NCI-H2081 (cell line): ENCODE measurements at places on chromosomes 2 and 18.

DNA sequence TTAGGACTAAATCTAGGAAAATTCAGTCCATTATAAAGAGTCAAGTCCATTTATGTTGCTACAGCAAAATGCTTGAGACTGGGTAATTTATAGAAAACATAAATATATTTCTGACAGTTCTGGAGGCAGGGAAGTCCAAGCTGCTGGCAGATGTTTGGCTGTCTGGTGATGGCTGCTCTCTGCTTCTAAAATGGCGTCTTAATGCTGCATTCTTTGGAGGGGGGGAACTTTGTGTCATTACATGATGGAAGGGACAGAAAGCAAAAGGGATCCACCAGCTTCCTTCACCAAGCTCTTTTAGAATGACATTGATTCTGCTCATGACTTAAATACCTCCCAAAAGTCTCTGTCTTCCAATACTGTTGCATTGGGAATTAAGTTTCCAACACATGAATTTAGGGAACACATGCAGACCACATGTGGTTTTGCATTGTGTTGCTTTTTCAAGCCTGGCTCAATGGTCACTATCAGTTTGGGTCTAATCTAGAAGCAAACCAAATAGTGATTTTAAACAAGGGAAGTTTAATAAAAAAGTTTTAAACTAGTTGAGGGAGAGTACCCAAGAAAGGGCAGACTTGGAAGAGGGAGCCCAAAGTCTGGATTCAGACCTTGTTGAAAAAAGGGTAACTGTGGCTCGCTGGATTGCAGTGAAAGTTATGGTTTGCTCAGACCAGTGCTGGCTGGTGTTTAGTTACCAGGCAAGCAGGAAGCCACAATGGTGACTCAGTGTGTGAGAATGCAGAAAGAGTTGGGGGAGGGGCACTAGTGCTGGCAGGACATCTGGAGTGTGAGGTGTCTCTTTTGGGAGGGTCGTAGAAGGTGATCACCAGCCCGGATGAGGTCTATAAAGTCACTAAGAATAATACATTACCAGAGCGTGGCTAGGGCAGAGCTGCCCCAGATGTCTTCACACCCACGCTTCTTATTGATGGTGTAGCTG, 30.8 kb downstream of the C18orf54 start:
- no peak for DNase-seq

GRCh38 chr2:105812180-105813044, 67.7 kb downstream of the NCK2 start:
- DNase-seq: no peak

DNA sequence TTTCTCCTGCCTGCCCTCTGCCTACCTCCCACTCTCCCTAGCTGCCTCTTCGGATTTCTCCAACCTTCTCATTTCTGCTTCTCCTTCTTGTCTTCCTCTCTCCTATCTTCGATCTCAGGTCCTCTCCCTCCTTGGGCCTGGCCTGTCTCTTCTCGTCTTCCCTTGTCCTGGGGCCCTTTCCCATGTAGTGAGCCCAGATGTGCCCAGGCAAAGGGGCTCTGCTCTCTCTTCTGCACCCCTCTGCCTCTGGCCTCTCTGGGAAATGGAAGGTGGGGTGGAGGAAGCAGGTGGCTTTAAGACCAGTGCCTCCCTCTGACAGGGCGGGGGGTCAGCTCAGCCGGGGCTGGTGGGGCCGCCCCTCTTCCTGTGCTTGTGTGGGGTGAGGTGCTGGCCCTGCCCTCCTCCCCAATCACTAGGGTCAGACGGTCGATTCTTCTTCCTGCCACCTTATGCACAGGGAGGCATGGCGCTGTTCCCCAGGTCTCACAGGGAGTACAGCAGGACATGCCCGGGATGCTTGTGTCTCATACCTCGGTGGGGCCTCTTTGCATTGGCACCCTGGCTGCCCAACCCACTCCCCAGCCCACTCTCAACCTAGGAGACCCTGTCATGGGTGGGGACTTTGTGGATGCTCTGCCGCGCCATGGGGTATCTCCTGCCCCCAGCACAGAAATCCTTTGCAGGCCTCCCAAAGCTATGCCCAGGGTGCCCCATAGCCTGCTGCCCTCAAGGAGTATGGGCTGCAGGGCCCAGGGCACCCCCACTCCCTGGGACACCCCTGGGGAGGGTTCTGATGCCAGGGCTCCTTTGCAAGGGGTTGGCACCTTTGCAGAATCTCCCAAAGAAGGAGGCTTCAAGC, 213.8 kb upstream of the HAAO start:
- no peak for DNase-seq

GRCh38 chr2:20430461-20431300, 16.2 kb upstream of the RHOB start:
- no peak for DNase-seq

- DNase-seq: no peak
Observed at GRCh38 chr2:233919938-233920337, 2.8 kb downstream of the TRPM8 start.

- DNase-seq: peak; percentile 26
Observed at GRCh38 chr2:16553226-16553625, 112.4 kb downstream of the CYRIA start.

GRCh38 chr2:161245261-161245553, 63.0 kb upstream of the PSMD14 start:
- DNase-seq: no peak

DNA sequence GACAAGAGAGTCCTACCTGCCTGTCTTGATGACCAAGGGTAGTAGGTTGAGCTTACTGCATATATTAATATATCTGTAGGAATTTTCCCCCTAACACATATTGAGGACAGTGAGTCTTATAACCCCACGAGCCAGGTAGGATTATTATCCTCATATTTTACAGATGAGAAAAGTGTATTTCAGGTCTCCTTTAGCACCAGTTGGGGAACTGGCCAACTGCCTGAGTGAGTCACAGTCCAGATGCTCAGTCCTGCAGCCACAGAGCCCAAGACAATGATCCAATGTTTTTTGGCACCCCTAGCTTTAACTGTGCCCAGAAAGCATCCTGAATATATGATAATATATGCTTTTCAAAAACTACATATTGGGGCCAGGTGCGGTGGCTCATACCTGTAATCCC, 30.8 kb upstream of the GLS start:
- DNase-seq: no peak

DNA sequence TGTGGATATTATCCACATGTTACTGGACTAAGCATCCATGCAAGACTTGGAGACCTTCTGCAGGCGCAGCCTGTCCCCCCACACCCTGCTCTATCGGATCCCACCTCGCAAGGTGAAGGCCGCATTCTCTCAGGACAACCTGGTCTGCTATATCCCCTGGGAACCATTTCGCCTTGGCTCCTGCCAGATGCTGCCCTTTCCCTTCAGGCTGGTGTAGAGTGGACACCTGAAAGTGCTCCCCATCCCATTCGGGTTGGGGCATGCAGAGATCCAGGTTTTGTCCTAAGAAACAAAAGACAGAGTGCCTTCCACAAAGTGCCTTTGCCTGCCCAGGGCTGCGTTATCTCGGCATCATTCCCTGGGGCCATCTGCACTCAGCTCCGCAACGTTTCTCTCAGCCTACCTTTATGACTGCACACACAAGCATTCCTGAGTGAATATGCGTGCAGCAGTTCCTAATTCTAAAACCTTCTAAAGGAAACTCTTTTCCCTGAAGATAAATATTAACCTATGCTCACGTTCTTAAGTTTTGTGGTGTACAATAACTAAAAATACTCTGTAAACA, 20.5 kb downstream of the FHL2 start:
- no peak for DNase-seq

DNA sequence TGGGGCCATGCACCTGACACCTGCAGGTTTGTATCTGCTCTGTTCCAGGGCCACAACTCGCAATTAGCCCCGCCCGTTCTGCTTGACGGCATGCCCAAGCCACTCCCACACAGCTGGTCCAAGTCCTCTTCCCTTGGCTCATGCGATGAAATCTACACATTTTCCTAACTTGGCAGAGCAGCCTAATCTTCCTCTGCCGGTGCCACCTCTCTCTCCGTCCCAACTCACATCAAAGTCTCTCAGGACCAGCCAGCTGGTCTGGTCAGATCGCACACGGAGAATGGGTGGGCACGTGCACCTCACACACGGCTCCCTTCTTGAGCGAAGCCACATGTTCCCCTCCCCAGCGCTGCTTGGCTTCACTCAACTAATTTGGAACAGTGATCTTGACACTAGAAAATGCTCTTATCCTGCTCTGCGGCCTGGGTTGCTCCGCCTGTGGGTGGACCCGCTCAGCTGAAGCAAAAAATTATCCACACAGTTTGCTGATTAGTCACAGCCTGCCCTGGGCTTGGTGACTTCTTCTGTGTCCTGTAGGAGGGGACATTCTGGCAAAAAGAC, 176.7 kb downstream of the NRP2 start:
- no peak for DNase-seq

DNA sequence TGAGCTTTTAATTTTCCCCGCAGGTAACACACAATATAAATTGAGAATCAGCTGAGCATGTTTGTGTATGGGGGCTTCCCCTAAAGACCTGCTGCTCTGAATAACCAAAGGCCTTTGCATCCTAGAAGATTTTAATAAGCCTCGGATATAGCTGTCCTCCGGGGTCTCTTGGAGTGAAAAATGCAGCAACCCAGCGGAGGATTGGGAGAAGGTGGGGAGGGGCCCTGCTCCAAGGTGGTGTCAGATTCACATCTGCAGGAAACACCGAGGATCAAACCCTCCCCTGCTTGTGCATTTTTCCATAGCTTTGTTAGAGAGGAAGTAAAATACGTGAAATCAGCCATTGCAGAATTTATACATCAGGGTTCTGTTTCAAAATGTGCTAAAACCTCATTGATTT, 63.0 kb upstream of the OTOF start:
- DNase-seq: no peak

DNA sequence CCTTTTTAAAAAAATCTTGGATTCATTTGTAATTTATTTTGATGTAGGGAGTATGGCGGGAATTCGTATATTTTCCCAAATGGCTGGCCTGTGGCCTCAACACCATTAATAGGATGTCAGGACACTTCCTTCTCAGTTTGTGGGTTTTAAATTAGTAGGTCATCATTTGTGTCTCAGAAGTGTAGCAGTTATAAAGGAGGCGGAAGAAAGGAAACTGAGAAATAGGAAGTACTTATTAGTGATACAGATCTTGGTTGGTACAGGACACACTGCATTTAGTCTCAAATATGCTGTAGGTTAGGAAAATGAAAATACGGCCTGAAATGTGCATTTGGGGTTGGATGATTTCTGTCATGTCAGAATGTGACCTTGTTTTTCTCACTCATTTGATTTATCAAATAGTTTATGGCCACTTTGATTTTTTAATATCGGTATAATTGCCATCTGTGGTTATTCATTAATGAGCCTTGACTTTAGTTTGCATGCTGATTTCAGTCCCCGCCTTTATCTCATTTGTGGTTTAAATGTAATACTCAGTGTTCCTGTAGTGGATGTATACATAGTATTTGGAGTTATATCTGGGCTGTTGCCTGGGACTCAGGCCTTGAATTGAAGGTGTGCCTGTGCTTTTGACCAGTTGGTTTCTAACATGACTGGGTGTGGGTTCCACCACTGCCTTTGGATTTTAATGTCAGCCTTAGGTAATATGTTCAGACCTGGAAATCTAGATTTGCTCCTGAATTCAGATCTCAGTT, 31.4 kb downstream of the ZCCHC2 start:
- DNase-seq: no peak

GRCh38 chr2:23940718-23941620, 706 bp downstream of the UBXN2A start:
- peak; percentile 37 for DNase-seq

- DNase-seq: peak; percentile 75
Observed at GRCh38 chr2:2662847-2663356, 331.8 kb upstream of the MYT1L start.

GRCh38 chr2:223832241-223832903, 5.0 kb downstream of the AP1S3 start:
- no peak for DNase-seq

GRCh38 chr2:237060534-237061312, 25.0 kb upstream of the COPS8 start:
- DNase-seq: peak; percentile 30

GRCh38 chr2:128236491-128237035, 82.1 kb downstream of the HS6ST1 start:
- DNase-seq: no peak

DNA sequence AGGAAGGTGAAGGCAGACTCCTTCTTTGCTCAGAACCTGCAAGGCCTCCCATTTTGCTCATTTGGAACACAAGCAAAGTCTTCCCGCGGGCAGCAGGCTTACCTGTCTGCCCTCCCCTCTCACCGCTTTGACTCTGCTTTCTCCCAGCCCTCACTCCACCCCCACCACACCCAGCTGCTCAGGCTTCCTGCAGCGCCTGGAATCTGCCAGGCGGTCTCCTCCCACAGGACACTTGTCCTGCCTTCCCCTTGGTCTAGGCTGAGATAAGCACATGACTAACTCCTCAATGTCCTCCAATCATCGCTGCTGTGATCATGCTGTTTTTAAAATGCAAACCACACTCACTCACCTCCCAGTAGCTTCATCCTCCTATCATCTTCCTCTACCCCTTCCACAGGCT, 430.0 kb downstream of the ZNF516 start:
- DNase-seq: no peak

- DNase-seq: no peak
Observed at GRCh38 chr2:234438305-234438977, 58.4 kb downstream of the ARL4C start.

DNA sequence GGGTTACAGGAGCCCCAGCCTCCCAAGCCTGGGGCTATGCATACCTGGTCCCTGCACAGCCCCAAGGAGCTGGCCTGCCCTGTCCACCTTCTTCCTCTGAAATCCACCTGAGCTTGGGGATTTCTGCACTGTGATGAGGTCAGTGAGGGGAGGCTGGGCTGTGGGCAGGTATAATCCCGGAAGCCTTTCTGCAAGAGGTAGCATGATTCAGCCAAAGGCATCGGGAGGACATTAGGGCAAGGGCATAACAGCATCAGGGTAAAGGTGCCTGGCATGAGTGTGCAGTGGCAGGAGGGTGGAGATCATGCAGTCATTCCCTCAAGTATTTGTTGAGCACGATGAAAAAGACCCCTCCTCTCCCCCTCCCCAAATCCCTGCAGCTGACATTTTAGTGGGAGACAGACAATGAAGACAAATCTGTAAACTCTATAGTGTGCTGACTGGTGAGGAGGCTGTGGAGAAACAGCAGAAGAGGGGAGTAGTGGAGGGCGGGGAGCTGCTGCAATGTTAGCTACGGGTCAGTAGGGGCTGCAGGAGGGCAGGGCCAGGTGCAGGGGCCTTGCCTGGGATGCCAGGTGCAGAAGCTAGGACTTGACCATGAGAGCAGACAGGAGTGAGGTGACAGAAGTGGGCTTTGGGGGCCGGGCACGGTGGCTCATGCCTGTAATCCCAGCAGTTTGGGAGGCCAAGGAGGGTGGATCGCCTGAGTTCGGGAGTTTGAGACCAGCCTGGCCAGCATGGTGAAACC, 18.7 kb downstream of the ZFP36L2 start:
- DNase-seq: no peak
